ENCODE measurements at places on chromosomes 1 and 21.
A peak's percentile ranks its signal among the peaks of the same experiment; 100 is the strongest.

- DNase-seq, result no peak
Observed at GRCh38 chr1:99180915-99181314, 83.4 kb upstream of the PLPPR4 start.

GRCh38 chr21:17119466-17120297 lies 393.2 kb upstream of the CXADR start:
- DNase-seq, result no peak

GRCh38 chr1:220990427-220991339 lies 111.4 kb downstream of the HLX start:
- peak; percentile 58 for DNase-seq

DNA sequence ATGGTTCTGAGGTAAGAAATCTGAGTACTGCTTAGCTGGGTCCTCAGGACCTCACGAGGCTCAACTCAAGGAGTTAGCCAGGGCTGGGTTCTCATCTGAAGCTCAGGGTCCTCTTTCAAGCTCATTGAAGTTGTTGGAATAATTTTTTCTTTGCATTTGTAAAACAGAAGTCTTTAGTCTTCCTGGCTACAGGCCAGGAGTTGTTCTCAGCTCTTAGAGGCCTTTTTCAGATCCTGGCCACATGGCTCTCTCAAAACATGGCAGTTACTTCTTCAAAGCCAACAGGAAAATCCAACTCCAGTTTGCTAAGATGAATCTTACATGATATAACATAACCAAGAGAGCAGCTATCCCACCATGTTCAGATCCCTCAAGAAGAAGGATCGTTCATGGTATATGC lies 92.3 kb upstream of the CHODL start:
- DNase-seq, result no peak

GRCh38 chr1:192626366-192627179 lies 9.4 kb upstream of the RGS13 start:
- no peak for DNase-seq

- no peak for DNase-seq
Observed at GRCh38 chr1:202590975-202591411, 119.3 kb downstream of the SYT2 start.

- no peak for DNase-seq
Observed at GRCh38 chr1:245195398-245195797, 40.6 kb downstream of the KIF26B start.

DNA sequence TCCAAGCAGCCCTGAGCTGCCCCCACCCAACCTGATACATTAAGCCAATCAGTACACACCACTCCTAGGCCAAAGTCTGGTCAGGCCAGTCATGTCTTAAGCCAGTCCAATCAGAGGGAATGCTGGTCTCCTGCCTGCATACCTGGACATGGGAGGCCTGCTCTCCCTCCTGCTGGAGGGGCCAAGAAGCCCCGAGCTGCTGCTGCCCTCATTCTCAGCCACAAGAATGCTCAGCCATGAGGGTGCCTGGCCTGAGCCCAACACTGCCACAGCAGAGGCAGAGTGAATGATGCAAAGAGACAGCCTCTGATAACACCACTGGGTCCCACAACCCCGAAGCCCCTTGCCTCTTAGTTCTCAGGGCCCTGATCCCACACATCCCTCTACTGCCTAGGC lies 23.0 kb downstream of the CHD5 start:
- DNase-seq, result no peak

- DNase-seq, result peak; percentile 4
Observed at GRCh38 chr1:91864017-91864700, 21.8 kb downstream of the TGFBR3 start.

- no peak for DNase-seq
Observed at GRCh38 chr1:241773991-241774390, 74.0 kb upstream of the EXO1 start.

- peak; percentile 47 for DNase-seq
Observed at GRCh38 chr21:46369520-46370235, 45.7 kb downstream of the PCNT start.

DNA sequence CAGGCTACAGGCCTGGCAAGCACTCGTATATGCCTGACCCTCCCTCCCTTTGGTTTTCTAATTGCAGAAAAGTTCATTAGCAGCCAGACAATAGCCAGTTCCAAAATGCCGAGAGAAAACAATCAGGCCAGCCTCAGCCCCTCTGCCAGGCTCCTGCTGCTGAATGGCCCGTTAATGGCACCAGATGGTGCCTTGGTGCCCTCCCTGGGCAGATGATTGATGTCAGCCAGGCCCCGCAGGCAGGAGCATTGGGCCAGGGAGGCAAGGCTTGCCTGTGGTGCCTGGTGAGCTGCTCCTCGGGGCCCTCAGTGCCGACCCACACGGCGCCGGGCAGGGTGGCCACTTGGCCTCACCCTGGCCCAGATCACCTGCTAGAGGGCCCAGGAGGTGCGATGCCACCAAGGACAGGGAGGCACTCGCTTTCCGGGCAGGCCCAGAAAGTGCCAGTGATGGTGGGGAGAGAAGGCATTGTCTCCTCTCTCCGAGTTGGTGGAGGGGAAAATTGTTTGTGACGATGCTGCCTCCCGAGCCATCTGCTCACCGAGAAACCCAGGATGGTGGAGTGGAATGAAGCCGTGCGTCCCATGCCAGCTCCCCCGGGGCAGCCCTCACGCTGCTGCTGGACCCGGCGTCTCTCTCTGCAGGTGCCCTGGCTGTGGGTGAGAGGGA lies 28.1 kb downstream of the QSOX1 start:
- no peak for DNase-seq

DNA sequence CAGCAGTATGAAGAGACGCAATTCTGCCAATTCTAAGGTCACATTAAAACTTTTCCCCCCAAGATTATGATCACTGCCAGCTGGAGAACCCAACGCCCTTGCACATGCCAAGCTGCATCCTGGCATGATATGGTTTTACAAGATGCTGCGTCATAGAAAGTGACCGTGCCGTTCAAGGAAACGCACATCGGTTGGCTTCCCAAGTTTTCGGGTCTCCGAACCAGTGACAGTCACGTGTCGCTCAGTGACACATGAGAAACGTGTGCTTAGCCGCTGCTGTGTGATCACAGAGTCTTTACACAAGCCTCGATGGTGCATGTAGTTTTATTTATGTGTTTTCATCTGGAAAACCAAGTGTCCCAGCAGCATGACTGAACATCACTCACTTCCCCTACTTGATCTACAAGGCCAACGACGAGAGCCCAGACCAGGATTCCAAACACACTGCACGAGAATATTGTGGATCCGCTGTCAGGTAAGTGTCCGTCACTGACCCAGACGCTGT lies 7.4 kb downstream of the SMIM1 start:
- DNase-seq, result peak; percentile 20

GRCh38 chr1:107789817-107790524 lies 175.0 kb downstream of the VAV3 start:
- no peak for DNase-seq

DNA sequence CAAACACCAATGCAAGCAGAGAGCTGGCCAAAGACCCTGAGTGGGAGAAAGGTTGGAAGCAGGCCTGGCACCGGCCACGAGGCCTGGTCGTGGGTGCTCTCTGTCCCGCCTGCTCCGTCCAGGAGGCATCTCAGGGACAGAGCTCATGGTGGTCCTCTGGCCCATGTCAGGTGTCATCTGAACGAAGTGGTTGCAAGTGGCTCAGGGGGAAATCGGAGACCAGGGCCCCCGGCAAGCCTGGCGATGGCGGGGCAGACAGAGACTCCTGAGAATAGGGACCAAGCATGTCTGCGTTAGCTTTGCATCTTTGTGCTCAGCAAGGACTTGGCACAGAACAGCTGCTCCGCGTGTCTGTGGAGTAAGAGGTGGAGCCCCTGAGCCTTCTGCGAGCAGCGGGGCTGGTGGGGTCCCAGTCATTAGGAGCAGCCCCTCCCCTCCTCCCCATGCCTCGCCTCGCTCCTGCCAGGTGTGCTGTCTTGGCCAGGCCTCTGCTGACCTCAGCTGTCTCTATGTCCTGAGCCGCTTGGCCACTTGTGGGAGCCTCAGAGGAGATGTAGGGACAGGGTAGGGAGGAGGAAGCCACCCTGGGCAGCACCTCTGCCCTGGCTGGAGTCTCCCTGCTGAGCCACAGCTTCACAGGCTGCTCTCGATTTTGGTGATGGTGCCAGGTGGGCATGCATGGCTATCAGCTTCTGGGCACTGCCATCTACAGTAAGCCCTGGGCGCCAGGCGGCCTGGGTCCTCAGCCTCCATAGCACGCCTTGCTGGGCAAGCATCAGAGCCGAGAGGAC lies 362.9 kb upstream of the VAMP3 start:
- DNase-seq, result no peak

DNA sequence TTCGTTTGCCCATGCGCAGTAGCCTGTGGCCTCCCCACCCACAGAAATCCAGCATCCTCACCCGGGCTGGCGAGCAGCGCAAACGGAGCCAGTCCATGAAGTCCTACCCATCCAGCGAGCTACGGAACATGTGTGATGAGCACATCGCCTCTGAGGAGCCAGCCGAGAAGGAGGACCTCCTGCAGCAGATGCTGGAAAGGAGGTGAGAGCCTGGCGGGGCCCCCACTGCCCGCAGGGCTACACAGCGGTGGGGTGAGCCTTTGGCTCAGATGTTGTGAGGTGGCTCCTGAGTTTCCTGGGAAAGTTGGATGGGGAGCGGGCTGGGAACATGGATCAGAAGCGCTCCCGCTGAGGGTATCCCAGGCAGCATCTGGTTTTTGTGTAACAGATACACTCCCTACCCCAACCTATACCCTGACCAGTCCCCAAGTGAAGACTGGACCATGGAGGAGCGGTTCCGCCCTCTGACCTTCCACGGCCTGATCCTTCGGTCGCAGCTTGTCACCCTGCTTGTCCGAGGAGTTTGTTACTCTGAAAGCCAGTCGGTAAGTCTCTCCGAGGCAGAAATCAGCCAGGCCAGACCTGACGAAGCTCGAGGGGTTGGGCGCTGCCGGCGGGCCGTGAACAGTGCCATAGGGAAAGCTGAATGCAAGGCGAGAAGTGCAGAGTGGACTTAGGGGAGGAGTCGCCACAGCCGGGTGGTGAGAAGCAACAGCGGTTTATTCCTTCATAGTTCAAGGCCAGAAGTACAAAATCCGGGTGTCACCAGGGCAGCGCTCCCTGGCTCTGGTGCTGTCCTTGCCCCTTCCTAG lies 10.4 kb downstream of the NPPA start:
- DNase-seq, result no peak

- no peak for DNase-seq
Observed at GRCh38 chr1:8302081-8302956, 15.6 kb upstream of the SLC45A1 start.

- DNase-seq, result no peak
Observed at GRCh38 chr1:45302505-45303150, 24.1 kb upstream of the HPDL start.

DNA sequence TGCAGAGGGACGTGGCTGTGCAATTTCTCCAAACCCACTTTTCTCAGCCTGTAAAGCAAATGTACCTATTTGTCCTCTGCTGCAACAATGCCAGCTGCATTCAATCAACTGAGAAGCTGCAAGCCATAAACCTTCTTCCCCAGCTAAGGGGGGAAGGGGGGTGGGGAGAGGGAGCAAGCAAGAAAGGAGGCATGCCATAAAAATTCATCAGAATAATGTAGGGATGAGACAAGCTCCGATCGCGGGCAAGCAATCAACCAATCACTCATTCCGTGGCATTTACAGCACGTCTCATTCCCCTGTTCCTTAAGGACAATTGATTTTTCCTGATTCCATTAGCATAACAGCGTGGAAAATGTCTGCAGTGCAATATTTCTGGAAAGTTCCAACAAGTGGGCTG lies 144.8 kb downstream of the DMRTA2 start:
- no peak for DNase-seq

- peak; percentile 72 for DNase-seq
Observed at GRCh38 chr21:45309069-45309986, 21.6 kb upstream of the POFUT2 start.

- DNase-seq, result no peak
Observed at GRCh38 chr1:194512957-194513356, 1326.5 kb upstream of the B3GALT2 start.

DNA sequence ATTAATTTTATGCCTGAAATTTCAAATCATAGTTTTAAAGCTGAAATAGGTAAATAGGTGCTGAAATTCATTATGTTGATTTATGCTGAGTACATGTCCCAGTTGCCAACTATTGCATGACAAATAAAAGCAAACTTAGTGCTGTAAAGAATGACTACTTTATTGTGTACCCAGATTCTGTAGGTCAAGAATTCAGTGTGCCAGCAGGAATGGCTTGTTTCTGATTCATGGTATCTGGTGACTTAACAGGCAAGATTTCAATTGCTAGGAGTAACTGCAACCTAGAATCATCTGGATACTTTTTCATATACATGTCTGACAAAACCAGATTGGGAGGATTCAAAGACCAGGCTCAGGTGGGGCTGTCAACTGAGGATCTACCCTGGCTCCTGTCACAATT lies 678.4 kb upstream of the ADAMTS5 start:
- DNase-seq, result no peak

DNA sequence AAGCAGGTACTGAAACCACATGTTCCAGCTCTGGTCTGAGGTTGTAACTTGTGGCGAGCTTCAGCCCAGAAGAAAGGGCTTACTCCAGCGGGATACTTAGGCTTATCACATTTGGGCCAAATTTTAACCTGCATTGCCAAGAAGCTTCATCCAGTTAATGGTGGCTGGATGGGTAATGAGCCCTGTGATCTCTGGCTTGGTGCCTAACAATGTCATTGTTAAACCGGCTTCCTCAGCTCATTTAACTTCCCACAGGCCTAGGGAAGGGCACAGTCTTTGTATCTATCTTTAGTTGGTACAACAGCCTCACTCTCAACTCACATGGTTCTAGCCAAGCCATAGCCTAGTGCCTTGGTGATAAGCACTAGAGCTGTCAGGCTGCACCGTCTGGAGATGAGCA lies 43.6 kb upstream of the CCDC190 start:
- DNase-seq, result no peak

GRCh38 chr1:22830041-22830566 lies 119.5 kb downstream of the EPHB2 start:
- no peak for DNase-seq

- DNase-seq, result no peak
Observed at GRCh38 chr1:219279017-219279770, 105.5 kb downstream of the LYPLAL1 start.

- no peak for DNase-seq
Observed at GRCh38 chr1:178627037-178627436, 98.0 kb upstream of the RALGPS2 start.

DNA sequence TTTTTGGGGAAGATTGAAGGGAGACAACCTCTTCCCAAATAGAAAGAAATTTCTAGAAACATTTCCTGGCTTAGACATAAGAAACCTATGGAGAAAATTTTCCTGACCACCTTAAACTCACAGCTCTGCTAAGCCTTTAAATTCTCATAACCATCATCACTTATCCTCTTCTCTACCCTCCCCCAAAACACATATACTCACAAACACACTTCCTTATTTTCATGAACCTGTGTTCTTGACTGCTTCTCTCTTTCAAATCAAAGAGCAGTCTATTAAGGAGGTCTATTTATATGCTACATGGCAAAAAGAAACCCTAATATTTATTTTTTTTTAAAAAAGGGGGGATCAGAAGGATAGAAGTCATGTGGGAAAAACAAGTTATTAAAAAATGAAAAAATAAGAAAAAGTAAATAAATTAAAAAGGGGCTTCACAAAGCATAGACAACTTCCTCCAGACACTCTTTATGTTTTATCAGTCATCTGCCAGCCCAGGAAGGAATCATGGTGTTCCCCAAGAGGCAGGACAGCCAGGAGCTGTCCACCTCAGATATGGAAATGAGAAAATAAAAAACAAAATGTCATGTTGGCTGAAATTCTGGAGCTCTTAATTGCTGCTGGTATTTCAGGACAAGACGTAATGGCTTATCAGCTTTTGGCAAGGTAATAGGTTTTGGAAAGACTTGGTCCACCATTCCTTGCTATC lies 12.8 kb upstream of the RGS2 start:
- DNase-seq, result peak; percentile 30

GRCh38 chr21:33041981-33042380 lies 16.2 kb downstream of the OLIG2 start:
- no peak for DNase-seq

- no peak for DNase-seq
Observed at GRCh38 chr1:173208146-173208545, 1.0 kb upstream of the TNFSF4 start.
